CD8-positive, alpha-beta memory T cell (primary cell): ENCODE measurements at places on chromosomes 6 and 20. TPM values are rescaled to one million over a fixed set of nuclear protein-coding genes. Genes with fewer than 3 reads are reported as not detected.

Gene CALHM6
- total RNA-seq = 2.2 TPM

DNA sequence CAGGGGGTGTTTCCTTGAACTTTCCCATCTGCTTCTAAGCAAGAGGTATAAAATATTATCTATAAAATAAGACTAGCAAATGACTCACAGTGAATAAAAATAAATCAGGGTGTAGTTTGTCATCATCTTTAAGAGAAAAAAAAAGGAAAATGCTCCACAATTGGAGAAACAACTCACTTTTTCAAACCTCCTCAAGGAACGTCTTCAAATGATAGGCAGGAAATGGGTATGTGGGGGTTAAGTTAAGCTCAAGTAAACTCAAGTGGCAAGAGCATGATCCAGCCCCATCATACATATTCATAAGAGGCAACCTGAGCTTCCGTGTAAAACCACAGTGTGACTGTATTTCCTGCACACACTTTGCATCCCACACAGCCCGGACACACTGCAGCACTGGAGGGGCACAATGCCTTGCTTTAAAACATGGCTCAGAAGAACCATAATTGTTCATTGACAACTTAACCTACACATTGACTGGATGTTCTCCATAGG is 58.5 kb upstream of the CEP85L start:
- H3K27me3 ChIP-seq = no peaks in the 10 kb centered on the region
- H3K4me1 ChIP-seq = peaks cover 61% of the 10 kb centered on the region
- no peaks in the 10 kb centered on the region for H3K36me3 ChIP-seq

DNA sequence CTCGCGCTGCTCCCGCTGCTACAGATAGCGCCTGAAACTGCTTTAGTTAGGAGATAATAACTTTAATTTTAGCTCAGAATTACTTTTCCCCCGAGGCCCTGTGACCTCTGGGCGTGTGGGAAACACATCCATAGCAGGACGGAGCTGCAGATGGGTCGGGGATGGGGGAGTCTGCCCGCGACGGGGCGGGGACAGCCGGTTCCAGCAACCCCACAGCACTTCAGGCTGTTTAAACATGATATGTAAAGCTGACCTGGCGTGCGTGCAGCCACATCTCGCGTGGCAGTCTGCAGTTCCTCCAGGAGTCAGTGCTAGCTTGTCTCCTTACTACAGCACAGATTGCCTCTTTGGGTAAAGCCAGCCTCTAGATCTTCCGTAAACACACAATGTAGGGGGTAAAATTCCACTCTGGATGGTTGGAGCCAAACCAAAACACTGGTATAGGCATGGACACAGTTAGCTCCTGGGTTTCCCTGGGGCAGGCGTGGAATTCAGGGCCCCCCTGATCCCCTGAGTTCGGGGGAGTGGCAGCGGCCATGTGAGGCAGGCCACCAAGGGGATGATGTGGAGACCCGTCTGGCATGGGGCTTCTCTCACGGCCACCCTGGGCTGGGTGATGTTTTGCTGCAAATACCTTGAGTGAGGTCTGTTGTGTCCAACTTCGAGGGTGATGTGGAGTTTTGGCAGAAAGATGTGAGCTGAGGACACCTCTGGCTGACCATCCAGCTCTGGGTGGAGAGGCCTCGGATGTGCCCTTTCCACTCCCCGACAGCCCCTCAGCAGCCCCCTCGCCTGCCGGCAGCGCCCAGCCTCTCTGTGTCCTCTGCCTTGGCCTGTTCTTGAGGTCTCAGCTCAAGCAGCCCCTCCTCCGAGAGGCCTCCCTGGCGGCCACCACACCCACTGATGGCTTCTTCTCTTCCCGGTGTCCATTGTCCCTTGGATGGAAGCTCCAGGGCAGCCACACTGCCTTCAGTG is 214.5 kb downstream of the TAF4 start:
- no peaks in the 10 kb centered on the region for H3K27me3 ChIP-seq

Gene OPRL1
- total RNA-seq = 0.38 TPM

Gene TCF15
- not detected for total RNA-seq

Gene IL17A
- 0.51 TPM for total RNA-seq

DNA sequence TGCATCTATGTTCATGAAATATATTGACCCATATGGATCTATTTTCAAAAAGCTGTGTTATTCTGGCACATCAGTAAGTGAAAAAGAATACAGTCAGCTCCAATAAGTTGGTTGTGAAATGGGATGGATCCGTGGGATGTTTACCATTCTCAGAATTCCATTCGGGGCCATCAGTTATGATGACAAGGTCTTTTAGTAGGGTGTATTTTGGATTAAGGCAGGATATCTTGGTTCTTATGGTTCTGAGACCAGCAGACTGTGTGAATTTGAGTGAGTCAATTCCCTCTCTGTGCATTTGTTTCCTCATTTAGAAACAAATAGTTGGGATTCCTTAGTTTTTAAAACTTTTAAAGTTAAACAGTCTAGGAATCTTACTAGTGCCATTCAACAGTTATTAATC is 287.4 kb downstream of the CD109 start:
- DNase-seq = no peak
- H3K4me3 ChIP-seq = no peak overlapping the region
- H3K4me1 ChIP-seq = no peaks in the 10 kb centered on the region
- H3K27ac ChIP-seq = no peak overlapping the region
- no peaks in the 10 kb centered on the region for H3K36me3 ChIP-seq
- no peaks in the 10 kb centered on the region for H3K27me3 ChIP-seq
